ENCODE measurements at places on chromosomes 11 and 22.

GRCh38 chr11:128841461-128842072 lies 25.5 kb downstream of the KCNJ1 start:
- no peak for DNase-seq

GRCh38 chr11:47018637-47019036 lies 82.1 kb downstream of the CSTPP1 start:
- no peak for DNase-seq

GRCh38 chr22:48907591-48907990 lies 920.1 kb downstream of the BRD1 start:
- no peak for DNase-seq

GRCh38 chr11:16287630-16288280 lies 68.6 kb downstream of the SOX6 start:
- DNase-seq, result no peak

GRCh38 chr22:33914131-33914530 lies 6.1 kb downstream of the LARGE1 start:
- no peak for DNase-seq

GRCh38 chr11:93524173-93524536 lies 19.0 kb downstream of the SMCO4 start:
- DNase-seq, result no peak

DNA sequence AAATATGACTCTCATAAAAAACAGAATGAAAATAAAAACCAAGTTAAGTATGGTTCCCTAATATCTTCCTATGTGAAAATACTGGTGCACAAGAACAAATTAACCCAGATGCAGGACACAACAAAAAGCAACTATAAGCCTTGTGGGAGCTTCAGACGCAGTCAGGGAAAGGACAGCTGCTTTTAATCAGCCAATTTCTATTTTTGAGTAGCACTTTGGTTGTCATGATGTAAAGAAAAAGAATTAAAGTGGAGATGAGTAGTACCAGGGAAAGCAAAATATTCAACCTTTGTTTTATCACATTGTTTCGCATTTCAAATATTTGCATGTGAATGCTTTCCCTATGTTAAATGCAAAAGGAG lies 339.9 kb downstream of the SOX6 start:
- DNase-seq, result no peak

DNA sequence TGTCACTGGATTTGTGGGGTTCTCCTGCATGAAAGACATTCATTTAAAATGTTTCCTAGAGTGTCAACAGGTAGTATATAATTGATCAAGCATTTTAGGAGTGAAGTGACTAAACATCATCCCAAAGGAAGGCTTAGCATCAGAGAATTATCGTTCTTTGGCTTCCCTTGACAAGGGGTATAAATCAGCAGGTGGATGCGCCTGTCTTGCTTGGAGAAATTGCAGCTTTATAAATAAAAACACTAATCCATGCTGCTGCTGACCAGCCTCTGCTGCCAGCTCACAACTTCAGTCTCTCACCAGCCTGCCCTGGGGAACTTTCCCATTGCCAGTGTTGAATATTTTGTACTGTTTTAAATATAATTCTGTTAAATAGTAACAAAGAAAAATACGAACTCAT lies 1184.7 kb upstream of the TENM4 start:
- DNase-seq, result no peak

DNA sequence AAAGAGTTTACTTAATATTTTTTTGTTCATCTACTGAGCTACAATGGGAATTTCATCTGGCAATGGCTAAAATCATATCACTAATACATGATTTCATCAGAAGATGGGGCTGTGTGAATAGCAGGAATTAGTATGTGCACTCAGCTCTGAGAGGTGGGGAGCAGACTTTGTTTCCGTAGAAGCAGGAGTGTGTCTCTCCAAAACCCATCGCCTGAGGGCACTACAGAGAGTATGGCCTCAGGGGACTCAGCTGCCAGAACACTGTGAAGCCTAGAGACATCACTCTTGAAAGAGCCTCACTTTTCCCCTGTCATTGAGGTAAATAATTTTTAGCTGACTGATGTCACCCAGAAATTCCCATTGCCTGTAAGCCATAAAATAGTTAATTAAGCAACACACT lies 261.4 kb upstream of the ISX start:
- DNase-seq, result no peak

- no peak for DNase-seq
Measured at GRCh38 chr11:18321578-18321968, 367 bp downstream of the HPS5 start.

GRCh38 chr11:46026606-46027293 lies 94.5 kb downstream of the PHF21A start:
- DNase-seq, result no peak

DNA sequence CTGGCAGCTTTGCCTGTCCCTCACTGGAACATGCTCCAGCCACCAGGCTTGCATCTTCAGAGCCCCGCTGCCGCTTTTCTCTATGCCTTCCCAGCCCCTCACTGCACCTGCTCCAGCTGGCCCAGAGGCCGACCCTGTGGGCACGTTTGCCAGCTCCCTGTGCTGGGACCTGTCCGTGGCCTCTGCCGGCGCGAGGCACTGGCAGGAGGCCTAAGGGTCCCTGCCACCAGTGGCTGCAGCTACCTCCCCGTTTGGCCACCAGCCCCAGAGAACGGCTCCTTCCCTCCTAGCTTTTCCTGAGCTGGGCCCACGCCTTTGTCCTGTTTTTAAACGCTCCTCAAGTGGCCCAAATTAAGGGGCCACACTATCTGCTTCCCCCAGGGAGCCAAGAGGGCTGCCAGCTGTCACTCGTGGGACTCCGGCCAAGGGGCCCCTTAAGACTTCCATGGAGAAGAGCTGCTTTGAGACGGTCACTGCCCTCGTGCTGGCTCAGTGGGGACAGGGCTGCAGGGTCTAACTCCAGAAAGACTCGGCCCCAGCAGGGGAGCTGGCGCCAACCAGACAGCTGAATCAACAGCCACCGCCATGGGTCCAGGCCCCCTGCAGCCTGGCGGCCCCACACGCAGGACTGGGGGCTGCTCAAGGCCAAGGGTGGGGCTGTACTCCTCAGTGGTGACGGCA lies 24.6 kb upstream of the WNT7B start:
- no peak for DNase-seq

- no peak for DNase-seq
Measured at GRCh38 chr22:17241576-17242330, 22.5 kb upstream of the ADA2 start.

DNA sequence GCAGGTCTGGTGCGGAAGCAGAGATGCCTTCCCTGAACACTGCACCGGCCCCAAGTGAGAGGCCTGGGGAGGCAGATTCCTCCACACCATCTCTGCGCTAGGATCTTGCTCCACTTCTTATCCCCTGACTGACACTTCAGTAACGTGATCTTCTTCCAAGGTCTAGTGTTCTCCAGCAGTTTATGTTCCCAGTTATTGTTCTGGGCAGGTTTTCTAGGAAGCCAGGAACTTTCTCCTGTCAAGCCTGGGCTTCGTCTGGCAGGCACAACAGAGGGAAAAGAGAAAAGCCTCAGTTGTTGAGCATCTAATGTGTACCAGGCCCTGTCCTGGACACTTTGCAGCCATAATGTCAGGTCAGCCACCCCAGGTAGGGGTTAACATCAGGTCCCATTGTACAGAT lies 10.5 kb downstream of the CD82 start:
- no peak for DNase-seq

DNA sequence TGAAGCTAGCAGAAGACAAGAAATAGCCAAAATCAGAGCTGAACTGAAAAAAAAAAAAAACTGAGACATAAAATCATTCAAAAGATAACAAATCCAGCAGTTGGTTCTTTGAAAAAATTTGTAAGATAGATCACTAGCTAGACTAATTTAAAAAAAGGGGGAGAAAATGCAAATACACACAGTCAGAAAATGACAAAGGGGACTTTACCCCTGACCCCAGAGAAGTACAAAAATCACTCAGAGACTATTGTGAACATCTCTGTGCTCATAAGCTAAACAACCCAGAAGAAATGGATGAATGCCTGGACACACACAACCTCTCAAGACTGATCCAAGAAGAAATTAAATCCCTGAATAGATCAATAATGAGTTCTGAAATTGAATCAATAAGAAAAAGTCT lies 914.3 kb upstream of the API5 start:
- no peak for DNase-seq

GRCh38 chr22:31212783-31213629 lies 908 bp downstream of the LIMK2 start:
- DNase-seq, result no peak

DNA sequence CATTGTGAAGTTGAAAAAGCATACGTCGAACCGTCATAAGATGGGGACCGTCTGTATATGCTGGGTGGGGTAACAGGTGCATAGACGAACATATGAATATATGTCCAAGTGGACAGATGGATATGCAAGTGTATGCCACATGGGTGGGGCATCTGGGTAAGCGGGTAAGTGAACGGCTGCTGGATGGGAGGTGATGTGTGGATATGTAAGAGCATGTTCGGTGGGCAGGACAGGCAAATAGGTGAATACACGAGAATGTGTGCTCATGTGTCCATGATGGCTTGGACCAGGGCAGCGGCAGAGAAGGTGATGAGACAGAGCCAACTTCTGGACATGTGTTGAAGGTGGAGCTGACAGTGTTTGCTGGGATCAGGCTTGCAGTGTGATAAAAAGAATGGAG lies 12.0 kb downstream of the IFITM10 start:
- DNase-seq, result no peak

- no peak for DNase-seq
Measured at GRCh38 chr11:315516-315994, 1.7 kb downstream of the IFITM1 start.

DNA sequence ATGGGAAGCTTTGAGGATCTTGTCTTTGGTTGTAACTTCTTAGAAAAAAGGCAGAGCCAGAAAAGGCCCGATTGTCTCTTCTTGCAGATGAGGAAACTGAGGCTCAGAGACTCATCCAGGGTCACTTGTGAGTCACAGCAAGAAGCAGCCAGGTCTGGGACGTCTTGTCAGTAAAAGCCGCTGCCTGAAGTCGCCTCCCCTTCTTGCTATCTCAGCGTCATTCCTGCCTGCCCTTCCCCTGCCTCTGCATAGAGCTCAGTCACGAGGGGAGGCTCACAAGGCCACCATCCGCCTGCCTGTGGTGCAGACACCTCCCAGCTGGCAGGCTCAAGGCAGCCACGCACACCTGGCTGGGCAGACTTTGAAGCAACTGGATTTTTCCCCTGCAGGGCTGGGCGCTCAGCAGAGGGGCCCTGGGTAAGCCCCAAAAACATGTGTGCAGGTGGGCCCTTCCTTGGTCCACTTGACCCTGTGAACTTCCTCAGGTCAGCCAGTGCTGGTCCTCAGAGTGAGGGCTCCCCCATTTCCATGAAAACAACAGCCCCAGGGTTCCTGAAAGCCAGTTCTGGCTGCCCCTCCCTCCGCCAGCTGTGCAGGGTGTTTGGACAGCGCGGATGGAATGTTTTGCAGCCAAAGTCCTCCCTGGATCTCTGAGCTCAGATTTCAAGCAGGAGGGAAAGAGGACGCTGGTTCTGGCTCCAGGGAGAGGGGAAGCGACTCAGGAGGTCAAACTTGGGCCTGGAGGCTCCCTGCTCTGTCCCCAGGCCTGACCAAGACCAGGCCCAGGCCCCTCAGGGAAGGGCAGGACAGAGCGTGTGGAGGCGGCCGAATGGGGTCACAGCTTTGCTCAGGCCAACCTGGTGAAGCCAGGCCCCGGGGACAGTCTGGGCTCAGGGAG lies 6.0 kb upstream of the RAB3IL1 start:
- no peak for DNase-seq

DNA sequence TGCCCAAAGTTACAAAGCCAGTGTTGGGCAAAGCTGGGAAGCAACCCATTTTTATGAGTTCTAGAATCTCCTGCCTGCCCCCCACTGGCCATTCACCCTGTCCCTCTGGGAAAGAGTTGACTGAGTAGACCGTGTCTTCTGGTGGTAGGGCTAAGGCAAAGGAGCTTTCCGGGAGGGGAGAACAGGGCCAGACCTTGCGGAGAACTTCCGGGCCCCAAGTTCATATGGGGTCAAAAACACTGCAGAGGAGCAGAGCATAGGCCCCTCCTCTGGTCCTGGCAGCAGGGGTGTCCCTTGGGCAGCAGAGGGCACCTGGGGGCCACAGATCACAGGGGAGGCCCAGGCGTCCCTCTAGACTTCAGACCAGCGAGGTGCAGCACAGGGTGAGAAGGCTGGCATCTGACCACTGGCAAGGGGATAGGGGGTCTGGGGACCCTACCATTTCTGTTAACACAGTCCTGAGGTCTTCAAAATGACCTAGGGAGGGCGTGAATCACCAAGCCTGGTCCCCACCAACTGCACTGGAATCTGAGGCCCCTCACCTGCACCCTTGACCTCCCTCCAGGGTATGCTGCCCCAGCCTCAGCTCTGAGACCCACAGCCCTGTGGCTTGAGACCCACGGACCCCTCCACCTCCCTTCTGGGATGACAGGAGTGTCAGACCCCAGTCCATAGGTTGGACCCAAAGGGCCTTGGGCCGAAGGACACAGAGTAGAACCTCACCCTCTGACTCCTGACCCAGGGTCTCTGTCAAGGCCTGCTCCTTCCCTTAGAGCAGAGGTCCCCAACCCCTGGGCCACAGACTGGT lies 1.3 kb upstream of the ARAP1 start:
- peak; percentile 59 for DNase-seq

- DNase-seq, result no peak
Measured at GRCh38 chr22:40479887-40480538, 109.6 kb downstream of the SGSM3 start.

DNA sequence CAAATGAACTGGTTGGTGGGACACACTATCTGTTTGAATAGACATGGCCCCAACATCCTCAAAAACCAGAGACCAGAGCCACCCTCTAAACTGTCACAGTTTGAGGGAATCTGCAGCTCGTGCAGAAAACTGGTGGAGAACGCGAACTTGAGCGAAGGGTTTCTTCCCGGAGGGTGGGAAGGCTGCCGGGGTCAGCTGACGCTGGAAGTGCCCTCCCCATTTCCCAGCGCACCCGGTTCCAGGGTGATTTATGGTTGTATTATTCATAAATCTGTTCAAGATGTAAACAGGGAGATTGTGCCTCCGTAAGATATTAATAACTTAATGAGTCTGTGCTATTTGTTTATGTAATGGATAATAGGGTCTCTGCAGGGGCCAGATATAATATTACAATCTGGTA lies 1396.7 kb downstream of the BRD1 start:
- DNase-seq, result no peak

DNA sequence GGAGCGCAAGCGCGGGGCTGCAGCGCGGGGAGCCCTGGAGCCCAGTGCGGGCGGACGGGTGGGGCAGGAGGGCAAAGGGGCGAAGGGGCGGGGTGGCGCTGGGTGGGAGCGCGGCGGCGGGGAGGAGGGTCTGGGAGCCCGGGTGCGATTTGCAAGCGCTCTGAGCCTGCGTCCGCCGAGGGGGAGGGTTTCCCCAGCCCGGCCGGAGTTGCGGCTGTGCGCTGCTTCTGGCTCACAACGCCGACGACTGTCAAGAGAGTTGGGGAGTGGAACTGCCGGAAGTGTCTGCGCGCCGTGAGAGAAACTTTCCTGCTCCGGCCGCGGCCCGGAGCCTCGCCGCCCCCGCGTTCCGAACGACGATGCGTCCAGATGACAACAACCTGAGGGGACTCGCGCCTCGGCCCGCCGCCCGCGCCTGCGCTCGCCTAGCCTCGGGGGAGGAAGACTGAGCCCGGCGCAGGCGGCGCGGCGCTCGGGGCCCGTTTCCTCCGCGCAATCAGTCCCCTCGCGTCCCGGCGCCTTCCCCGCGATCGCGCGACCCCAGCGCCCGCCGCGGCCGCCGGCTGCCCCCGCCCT lies at the start of gene ARHGAP42:
TSS of gene ARHGAP42 (plus strand) at position 235 of the 576 bp plus-strand sequence. CDS start 391 bp downstream, outside the sequence.
- DNase-seq, result peak; percentile 32
